Omental fat pad (tissue), 4 donors: ENCODE measurements at places on chromosomes 11 and 22.

DNA sequence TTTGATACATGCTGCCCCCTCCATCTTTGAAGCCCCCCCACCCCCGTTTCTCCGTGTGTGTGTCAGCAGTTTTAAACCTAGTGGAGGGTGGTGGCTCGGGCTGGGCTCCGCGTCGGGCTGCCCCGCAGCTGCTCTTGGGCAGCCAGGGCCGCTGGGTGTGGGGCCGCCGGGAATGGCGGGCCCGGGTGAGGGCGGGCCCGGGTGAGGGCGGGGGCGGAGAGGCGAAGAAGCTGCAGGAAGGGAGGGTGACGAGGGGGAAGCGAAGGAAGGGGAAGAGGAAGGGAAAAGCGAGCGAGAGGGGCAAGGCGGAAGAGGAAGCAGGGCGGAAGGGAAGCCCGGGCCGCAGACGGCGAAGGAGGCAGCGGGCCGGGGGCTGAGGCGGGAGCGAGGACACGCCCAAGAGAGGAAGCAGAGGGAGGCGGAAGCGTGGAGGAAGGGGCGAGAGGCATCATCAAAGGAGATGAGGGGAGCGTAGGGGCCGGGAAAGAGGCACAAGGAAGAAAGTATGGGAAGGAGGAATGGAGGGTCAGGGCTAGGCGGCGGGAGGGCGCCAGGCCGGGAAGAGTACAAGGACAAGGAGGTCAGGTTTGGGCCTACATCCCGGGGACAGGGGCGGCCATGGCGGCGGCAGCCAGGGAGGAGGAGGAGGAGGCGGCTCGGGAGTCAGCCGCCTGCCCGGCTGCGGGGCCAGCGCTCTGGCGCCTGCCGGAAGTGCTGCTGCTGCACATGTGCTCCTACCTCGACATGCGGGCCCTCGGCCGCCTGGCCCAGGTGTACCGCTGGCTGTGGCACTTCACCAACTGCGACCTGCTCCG is 82.4 kb downstream of the BCR start:
- DNase-seq = no peak

GRCh38 chr11:19980957-19981669 is 179.2 kb downstream of the DBX1 start:
- no peak for DNase-seq

GRCh38 chr11:110279881-110280280 is 16.5 kb downstream of the RDX start:
- no peak for DNase-seq

- DNase-seq = no peak
Measured at GRCh38 chr11:64876229-64876750, 2.1 kb downstream of the EHD1 start.

DNA sequence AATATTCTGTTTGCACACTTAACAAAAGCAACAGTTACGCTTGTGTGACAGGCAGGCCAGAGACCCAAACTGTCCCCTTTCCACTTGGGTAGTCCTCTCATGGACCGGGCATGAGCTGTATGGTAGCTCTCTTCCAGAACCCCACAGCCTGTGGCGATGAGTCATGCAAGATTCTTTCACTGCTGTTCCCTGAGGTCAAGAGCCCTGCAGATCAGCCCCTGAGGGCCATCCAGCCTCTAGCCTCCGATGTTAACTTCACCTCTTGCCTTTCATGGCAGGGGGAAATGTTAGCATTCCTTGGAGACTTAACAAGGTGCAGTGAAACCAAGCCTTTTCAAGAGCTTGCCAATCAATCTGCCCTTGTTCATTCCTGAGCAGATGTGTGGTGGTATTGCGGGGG is 63.2 kb upstream of the DEUP1 start:
- DNase-seq = no peak
